ENCODE measurements at places on chromosomes 7 and 10.

GRCh38 chr7:48931481-48931880, 7.1 kb downstream of the CDC14C start:
- DNase-seq, result no peak

DNA sequence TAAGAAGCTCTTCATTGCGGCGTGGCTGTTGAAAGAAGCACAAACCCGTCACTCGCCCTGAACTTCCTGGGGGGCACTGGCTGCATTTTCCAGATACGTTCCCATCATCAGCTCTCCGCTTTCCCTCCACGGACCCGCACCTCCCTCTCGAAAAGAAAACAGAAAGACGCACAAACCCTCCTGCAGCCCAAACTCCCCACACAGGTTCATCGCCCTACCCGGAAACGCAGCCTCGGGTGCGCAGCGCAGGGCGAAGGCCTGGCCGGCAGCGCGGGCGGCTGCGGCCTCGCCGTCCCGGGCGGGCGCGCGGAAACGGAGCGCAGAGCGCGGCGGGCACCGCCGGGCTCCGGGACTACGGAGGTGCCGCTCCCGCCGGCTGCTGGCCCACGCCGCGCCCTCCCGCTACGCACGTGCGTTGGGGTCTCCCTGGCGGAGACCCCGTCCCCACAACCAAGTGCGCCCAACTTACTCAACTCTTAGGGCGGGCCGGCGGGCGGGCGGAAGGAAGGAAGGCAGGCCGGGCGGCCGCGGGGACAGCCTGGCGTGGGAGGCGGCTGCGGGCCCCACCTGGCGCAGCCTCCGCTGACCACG, 822 bp downstream of the ZNF800 start:
- DNase-seq, result peak; percentile 19

DNA sequence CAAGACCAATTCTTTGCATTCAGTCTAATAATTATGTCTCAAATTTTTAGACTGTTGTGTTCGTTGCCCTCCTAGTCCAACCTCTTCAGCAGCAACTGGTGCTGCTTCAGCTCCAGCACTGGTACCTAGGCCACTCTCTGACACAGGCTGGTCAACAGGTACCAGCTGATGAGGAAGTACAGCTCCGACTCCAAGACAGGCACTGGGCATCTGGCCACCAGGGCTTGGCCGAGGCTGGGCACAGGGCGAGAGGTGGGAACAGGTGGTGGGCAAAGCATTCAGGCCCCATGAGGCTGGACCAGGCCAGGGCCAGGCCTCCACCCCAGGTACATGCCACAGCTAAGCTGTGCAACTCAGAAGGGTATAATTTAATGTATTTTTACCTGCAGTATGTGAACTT, 151.5 kb upstream of the AGR3 start:
- DNase-seq, result no peak

GRCh38 chr10:11081408-11081807, 63.7 kb downstream of the CELF2 start:
- DNase-seq, result no peak

- DNase-seq, result no peak
Measured at GRCh38 chr10:110533149-110533548, 34.3 kb upstream of the SMC3 start.

GRCh38 chr7:30430777-30431176, 47.8 kb downstream of the NOD1 start:
- DNase-seq, result no peak

DNA sequence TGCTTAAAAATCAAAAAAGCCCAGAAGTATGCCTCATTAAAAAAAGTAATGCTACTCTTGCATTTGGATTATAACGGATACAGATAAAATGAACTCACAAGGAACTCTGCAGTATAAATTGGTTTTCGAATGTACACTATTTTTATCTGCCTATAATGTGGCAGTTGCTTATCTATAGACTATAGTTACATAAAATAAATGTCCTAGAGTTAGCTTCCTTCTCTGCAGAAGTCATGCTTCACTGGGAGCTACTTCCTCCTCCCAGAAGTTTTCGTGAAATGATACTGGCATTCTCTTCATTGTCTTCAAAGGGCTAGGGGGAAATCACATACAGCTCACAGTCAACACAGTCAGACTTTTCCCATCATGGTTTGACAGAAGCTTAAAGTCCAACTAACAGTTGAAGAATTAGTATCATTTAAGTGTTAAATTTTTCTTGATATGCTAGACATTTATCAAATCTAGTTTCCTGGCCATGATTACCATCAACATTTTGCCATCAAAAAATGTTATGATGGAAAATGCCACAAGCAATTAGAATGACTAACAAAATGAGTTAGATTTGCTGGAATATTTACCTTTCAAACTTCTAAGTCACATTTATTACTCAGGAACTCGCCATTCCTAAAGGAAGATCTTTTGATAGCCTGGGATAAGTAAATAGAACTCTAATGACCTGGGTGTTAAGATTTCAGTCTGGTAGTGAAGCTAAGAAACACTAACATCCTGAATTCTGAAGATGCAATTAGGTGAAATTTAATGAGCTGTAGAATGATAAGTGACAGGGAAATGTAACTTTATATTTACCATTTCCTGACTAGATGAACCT, 87.3 kb upstream of the TRIL start:
- no peak for DNase-seq

- DNase-seq, result no peak
Measured at GRCh38 chr7:113013761-113014449, 72.7 kb downstream of the GPR85 start.

DNA sequence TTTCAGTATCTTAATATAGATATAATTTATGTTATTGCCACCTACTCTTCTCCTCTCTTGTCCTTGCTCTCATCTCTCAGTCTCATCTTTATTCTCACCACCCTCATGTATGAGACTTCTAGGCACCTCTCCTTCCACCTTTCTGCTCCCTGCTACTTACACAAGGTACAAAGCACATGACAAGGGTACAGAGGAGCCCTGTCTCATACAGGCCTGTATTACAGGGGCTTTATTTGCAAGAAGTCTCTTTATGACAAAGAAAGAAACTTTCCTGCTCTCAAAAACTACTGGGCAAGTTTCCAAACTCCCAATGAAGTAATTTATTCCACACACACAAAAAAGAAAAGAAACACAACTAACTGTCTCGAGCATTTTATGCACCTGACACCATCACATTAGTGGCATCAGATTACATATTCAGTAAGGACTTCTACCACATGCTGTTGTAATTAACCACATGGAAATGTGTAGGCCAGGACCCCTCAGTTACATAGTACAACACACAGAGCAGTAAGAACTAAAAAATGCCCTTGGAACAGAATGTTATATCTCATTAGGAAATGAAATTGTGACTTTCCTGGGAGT, 253.1 kb downstream of the FZD1 start:
- DNase-seq, result no peak

GRCh38 chr10:28839600-28840007, 162.3 kb downstream of the BAMBI start:
- DNase-seq, result no peak

- no peak for DNase-seq
Measured at GRCh38 chr10:70694418-70695141, 22.3 kb downstream of the ADAMTS14 start.

GRCh38 chr10:7264313-7264756, 146.5 kb downstream of the SFMBT2 start:
- no peak for DNase-seq

DNA sequence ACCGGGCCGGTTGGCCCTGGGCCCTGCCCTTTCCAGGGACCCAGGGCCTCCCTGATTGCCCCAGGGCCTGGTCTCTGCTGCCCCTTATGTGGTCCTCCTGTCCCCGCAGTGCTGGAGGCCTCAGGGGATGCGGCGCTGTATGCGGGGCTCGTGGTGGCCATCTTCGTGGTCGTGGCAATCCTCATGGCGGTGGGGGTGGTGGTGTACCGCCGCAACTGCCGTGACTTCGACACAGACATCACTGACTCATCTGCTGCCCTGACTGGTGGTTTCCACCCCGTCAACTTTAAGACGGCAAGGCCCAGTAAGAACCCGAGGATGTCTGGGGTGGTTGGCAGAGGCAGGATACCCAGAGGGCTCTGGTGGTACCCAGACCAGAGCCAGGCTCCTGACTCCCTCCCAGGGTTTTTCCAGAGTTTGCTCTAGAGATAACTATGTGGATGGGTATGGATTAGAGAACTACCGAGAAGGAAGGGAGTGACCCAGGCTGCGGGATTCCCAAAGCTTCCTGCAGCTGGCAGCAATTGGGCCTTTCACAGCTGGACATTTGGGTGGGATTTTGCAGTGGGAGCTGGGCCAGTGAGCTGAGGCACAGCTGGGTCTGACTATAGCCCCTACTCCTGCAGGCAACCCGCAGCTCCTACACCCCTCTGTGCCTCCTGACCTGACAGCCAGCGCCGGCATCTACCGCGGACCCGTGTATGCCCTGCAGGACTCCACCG, 28.1 kb upstream of the SLC29A3 start:
- no peak for DNase-seq

GRCh38 chr10:70513848-70514309, 35.3 kb downstream of the PALD1 start:
- no peak for DNase-seq

- DNase-seq, result no peak
Measured at GRCh38 chr10:76463111-76463510, 1031.7 kb downstream of the LRMDA start.

DNA sequence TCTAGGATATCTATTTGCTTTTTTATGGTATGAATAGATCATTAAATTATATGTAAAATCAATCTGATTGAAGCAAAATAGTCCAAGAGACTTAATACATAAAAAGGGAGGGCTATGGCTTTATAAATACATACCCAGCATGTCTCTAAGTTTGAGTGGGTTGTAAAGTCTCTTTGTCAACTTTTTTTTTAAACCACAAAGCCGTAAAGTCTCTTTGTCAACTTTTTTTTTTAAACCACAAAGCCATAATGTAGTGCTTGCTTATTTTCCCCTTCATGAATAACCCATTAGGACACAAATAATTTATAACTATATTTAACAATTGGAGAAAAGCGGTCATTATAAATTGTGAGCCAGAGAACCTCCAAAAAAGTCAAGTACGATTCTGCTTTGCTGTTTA, 5.7 kb downstream of the HECTD2 start:
- no peak for DNase-seq

- DNase-seq, result no peak
Measured at GRCh38 chr10:51747216-51747615, 47.8 kb upstream of the CSTF2T start.

DNA sequence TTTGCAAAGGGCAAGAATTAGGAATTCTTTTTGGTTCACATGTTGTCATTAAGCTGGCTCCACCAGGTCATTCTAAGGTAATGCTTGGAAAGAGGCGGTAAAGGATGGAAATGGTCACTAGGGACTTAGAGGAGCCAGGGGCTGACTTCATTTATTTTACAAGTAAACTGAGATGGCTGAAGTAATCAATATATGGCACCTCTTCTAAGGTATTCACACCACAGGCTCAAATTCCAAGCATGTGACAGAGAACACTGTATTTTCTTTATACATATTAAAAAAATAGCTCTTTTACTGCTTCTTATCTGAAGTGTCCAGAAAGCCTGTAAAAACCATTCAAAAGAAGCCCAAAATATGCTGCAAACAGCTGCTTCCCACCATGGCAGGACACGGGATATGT, 239.0 kb downstream of the GLI3 start:
- no peak for DNase-seq

GRCh38 chr10:124416733-124417132, 2.0 kb downstream of the OAT start:
- DNase-seq, result no peak

DNA sequence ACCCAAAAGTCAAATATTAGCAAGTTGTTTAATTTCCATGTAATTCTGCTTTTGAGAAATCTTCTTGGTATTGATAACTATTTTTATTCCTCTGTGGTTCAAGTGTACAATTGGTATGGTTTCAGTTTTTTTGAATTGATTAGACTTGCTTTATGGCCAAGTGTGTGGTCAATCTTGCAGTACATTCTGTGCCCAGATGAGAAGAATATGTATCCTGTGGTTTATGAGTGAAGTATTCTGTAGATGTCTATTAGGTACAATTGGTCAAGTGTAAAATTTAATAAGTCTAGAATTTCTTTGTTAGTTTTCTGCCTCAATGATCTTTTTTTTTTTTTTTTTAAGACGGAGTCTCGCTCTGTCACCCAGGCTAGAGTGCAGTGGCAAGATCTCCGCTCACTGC, 36.6 kb upstream of the C7orf33 start:
- DNase-seq, result no peak

All from activated CD8-positive, alpha-beta memory T cell treated with anti-CD3 and anti-CD28 coated beads for 1 hour (primary cell).